ENCODE measurements at places on chromosomes 1 and 21. TPM values are rescaled to one million over a fixed set of nuclear protein-coding genes. Genes with fewer than 3 reads are reported as not detected.

HES5 gene
- total RNA-seq: not detected

ASCL5 gene
- total RNA-seq: not detected

SGIP1 gene
- not detected for total RNA-seq

CD1B gene
- total RNA-seq: not detected

PALMD gene
- total RNA-seq: not detected

METTL25B gene
- total RNA-seq: 30.0 TPM

S100A2 gene
- total RNA-seq: not detected

MPL gene
- not detected for total RNA-seq

SRGAP2 gene
- 105 TPM for total RNA-seq

EFHD2 gene
- total RNA-seq: 71.8 TPM

SPRR4 gene
- not detected for total RNA-seq

CLDN19 gene
- not detected for total RNA-seq

ITGB2 gene
- 503 TPM for total RNA-seq

CCNL2 gene
- 110 TPM for total RNA-seq

HSF2BP gene
- total RNA-seq: 0.24 TPM

CFAP74 gene
- total RNA-seq: not detected

VAMP4 gene
- 12.2 TPM for total RNA-seq

SELL gene
- 222 TPM for total RNA-seq

TEKT2 gene
- total RNA-seq: not detected

AMY1A gene
- not detected for total RNA-seq

PRDX6 gene
- total RNA-seq: 144 TPM

TMEM269 gene
- total RNA-seq: 0.40 TPM

XKR8 gene
- 8.0 TPM for total RNA-seq

PGLYRP4 gene
- total RNA-seq: not detected

ENAH gene
- not detected for total RNA-seq

PLXNA2 gene
- 0.84 TPM for total RNA-seq

FALEC gene
- total RNA-seq: not detected

MAP3K21 gene
- total RNA-seq: 0.45 TPM

OR6K3 gene
- total RNA-seq: not detected
